Fibroblast of gingiva (primary cell): ENCODE measurements at places on chromosomes 1 and 21.

DNA sequence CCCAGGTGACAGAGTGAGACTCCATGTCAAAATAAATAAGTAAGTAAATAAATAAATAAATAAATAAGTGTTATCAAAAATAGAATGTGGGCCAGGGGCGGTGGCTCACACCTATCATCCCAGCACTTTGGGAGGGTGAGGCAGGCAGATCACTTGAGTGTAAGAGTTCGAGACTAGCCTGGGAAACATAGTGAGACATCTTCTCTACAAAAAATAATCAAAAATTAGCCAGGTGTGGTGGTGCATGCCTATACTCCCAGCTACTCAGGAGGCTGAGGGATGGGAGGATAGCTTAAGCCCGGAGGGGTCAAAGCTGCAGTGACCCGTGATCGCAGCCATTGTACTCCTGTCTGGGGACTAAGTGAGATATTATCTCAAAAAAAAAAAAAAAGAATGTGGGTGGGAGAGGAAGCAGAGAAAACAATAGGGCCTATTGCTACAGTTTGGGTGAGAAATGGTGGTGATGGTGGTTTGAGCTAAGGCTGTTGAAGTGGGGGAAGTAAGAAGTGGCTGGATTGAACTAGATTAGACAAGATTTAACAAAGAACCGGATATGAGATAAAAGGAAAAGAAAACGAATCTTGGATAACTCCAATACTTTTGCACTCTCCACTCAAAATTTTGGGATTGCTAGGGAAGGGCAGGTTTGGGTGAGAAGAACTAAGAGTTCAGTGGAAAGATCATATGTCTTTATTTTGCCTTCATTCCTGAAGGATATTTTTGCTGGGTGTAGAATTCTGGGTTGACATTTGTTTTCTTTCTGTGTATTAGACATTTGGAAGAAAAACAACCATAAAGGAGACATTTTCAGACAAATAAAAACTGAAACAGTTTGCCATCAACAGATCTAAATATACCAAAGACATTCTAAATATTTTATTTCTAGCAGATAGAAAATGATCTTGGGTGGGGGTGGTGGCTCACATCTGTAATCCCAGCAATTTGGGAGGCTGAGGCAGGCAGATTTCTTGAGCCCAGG is 57.1 kb upstream of the SPOCD1 start:
- DNase-seq, result no peak

GRCh38 chr1:112686835-112687234 is 12.4 kb downstream of the MOV10 start:
- DNase-seq, result no peak

DNA sequence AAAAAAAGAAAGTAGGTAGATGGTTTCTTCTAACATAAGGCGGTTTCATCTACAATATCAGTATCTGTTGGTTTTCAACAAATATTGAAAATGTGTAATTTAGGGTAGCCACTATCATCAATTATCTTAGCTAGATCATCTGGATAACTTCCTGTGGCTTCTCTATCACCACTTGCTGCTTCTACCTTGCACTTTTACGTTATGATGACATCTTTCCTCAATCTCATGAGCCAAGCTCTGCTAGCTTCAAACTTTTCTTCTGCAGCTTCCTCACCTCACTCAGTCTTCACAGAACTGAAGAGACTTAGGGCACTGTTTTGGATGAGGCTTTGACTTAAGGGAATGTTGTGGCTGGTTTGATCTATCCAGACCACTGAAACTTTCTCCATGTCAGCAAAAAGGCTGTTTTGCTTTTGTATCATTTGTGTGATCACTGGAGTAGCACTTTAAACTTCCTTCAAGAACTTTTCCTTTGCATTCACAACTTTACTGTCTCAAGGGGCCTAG is 144.9 kb upstream of the HP1BP3 start:
- no peak for DNase-seq

- DNase-seq, result peak; percentile 41
Observed at GRCh38 chr1:204989266-204990058, 53.5 kb upstream of the CNTN2 start.
